ENCODE measurements at places on chromosomes 12 and 14. TPM values are rescaled to one million over a fixed set of nuclear protein-coding genes. Genes with fewer than 3 reads are reported as not detected.

ABCD2 gene
- total RNA-seq: not detected

ACYP1 gene
- total RNA-seq: 12.8 TPM

PTPRQ gene
- not detected for total RNA-seq

RSRC2 gene
- total RNA-seq: 36.7 TPM

WIF1 gene
- total RNA-seq: 0.84 TPM

PZP gene
- total RNA-seq: not detected

RERG gene
- 0.28 TPM for total RNA-seq

ADCY6 gene
- 18.2 TPM for total RNA-seq

LRRC10 gene
- not detected for total RNA-seq

ASCL1 gene
- total RNA-seq: not detected

NRIP2 gene
- not detected for total RNA-seq

AREL1 gene
- 24.8 TPM for total RNA-seq

KLRD1 gene
- total RNA-seq: under 0.01 TPM

RESF1 gene
- total RNA-seq: 8.0 TPM

FERMT2 gene
- total RNA-seq: 13.5 TPM

IL26 gene
- not detected for total RNA-seq

SCN8A gene
- under 0.01 TPM for total RNA-seq

CDKN1B gene
- total RNA-seq: 18.1 TPM

C12orf60 gene
- total RNA-seq: 2.3 TPM

INSM2 gene
- not detected for total RNA-seq

STYK1 gene
- total RNA-seq: 4.1 TPM

ESPL1 gene
- total RNA-seq: 12.3 TPM

TAS2R13 gene
- not detected for total RNA-seq

P2RX2 gene
- total RNA-seq: not detected

PAX9 gene
- total RNA-seq: 12.0 TPM

PDE3A gene
- total RNA-seq: 0.14 TPM

IFNG-AS1 gene
- not detected for total RNA-seq

NUAK1 gene
- total RNA-seq: 8.0 TPM

CNTN1 gene
- 33.2 TPM for total RNA-seq

FAM161B gene
- 1.3 TPM for total RNA-seq

Data from airway epithelial cell (primary cell).